ENCODE measurements at places on chromosomes 3 and 15. TPM values are rescaled to one million over a fixed set of nuclear protein-coding genes. Genes with fewer than 3 reads are reported as not detected.

RSRC1 gene
- 54.2 TPM for total RNA-seq

DNA sequence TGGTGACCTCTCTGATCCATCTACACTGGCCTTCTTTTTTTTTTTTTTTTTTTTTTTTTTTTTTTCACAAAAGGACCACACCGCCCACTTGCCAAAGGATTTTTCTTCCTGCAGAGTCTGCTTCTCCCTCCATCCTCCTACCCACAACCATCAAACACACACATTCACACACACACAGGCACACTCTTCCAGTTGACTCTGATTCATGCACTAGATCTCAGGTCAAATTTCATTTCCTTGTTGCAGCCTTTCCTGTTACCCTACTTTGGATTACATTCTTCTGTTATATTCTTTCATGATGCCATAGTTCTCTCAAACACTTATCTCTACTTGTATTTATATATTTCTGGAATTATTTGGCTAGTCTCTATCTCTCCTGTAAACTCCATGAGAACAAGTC is 133.9 kb downstream of the STAC start:
- no peak for DNase-seq

GRCh38 chr3:167749209-167749608 is 13.7 kb downstream of the SERPINI1 start:
- DNase-seq, result no peak

- DNase-seq, result no peak
Observed at GRCh38 chr3:50289130-50289529, 3.1 kb downstream of the IFRD2 start.

GRCh38 chr15:58931987-58932588 is 1.4 kb downstream of the SLTM start:
- no peak for DNase-seq

Data from skin of body (tissue), 3 donors.